ENCODE measurements at places on chromosomes 7 and 10. TPM values are rescaled to one million over a fixed set of nuclear protein-coding genes. Genes with fewer than 3 reads are reported as not detected.

MRPS17 gene
- total RNA-seq = 26.8 TPM

TMEM270 gene
- total RNA-seq = not detected

PTPN20 gene
- 1.3 TPM for total RNA-seq

OR9A2 gene
- not detected for total RNA-seq

WEE2 gene
- not detected for total RNA-seq

CADPS2 gene
- not detected for total RNA-seq

DENND2A gene
- not detected for total RNA-seq

ZKSCAN1 gene
- 62.9 TPM for total RNA-seq

SMKR1 gene
- total RNA-seq = 2.3 TPM
